ENCODE measurements at places on chromosomes 1 and 21. TPM values are rescaled to one million over a fixed set of nuclear protein-coding genes. Genes with fewer than 3 reads are reported as not detected.

DNA sequence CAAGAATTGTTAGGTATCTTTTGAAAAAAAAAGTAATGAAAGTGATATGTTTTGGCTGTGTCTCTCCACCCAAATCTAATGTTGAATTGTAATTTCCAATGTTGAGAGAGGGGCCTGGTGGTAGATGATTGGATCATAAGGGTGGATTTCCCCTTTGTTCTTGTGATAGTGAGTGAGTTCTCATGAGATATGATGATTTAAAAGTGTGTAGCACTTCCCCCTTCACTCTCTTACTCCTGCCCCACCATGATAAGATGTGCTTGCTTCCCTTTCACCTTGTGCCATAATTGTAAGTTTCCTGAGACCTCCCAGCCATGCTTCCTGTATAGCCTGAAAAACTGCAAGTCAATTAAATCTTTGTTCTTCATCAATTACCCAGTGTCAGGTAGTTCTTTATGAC lies 70.7 kb downstream of the XCL2 start:
- DNase-seq = no peak

- DNase-seq = no peak
Measured at GRCh38 chr21:46028573-46029091, 47.1 kb downstream of the COL6A1 start.

GRCh38 chr1:163596541-163597258 lies 274.9 kb downstream of the NUF2 start:
- no peak for DNase-seq

DNA sequence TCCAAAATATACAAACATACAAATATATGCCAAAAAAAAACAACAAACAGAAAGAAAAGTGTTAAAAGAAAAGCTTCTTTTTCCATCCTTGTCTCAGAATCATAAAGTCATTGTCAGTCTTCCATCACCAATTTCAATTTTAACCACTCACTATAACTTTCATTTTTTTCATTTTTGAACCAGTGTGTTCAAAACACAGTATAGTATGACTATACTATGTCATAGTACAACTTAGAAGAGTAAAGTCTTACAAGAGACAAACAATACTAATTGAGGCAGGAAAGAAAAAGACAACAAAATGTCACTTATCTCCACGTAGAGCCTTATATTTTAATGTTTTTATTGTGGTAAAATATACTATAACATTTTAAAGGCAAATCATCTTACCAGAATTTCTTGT lies 7.6 kb downstream of the NSL1 start:
- DNase-seq = no peak

DNA sequence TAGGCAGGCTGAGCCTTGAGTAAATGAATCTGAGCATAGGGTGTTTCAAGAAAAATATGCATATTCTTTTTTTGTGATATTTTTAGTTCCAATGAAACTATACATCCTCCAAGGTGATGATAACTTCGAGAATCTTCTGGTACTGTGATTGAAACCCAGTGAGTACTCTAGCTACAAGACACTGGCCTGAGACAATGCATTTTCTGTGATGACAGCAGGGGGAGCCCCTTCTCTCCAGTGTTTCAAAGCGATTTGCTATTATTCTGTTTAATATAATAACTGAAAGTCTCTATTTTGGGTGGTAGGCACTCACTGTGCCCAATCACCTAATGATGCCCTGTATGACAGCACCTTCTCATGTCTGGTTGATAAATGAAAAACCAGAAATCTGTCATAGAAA lies 12.1 kb downstream of the IRF2BP2 start:
- DNase-seq = peak; percentile 78

- no peak for DNase-seq
Measured at GRCh38 chr1:221164951-221165838, 286.0 kb downstream of the HLX start.

GRCh38 chr1:94362466-94363058 lies 55.6 kb upstream of the ABCD3 start:
- DNase-seq = no peak

DNA sequence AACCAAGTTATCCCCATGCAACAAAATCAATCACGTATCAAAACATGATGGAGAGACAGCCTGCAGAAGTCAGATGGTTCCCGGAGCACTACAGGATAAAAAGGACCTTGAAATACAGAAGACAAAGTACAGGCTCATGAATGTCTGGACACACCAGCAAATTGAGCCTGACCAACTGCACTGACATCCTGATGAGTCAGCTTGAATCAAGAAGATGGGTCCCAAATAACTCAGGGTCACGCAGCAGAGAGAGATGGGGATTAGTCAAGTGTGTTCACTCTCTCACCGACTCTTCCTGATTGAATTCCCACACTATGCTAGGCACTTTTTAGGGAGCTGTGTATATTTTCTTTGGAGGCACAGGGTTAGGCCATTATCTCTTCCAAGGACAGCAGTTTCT lies 71.1 kb upstream of the DIRAS3 start:
- DNase-seq = no peak

DNA sequence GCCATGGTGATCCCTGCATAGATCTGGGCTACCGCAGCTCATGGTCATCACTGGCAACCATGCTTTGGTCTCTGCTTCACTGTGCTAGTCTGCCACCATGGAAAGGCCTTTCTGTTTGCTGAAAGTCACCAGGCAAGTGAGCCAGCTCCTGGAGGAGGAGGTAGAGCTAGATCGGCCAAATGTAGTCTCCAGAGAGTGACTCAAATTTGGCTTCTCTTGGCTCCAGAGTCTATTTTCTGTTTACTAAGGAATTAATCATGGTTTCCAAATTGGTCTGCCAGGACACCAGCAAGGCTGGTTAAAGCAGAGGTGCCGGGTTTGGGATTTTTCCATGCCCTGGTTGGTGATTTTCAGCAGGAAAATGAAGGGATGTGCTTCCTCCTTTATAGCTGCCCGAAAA lies 52.7 kb upstream of the IVNS1ABP start:
- DNase-seq = no peak

GRCh38 chr1:235391874-235392273 lies 24.6 kb downstream of the TBCE start:
- DNase-seq = no peak

- peak; percentile 83 for DNase-seq
Measured at GRCh38 chr1:85328713-85329397, 52.4 kb upstream of the BCL10 start.

- no peak for DNase-seq
Measured at GRCh38 chr1:21579791-21580190, 70.6 kb downstream of the ALPL start.

DNA sequence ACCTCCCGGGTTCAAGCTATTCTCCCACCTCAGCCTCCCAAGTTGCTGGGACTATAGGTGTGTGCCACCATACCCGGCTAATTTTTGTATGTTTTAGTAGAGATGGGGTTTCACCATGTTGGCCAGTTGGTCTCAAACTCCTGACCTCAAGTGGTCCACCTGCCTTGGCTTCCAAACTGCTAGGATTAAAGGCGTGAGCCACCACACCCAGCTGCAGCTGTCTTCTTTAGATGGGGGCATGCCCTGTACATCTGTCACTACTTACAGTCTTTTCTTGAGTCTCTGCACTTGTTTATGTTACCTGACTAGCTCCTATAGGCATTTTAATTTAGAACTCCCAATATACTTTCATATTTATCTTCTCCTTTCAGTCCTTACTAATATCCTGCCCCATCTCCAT lies 64.2 kb downstream of the SELENOF start:
- no peak for DNase-seq

CLDN17 gene
- not detected for total RNA-seq

MAP7D1 gene
- total RNA-seq = 76.6 TPM

AIRE gene
- not detected for total RNA-seq

Data from HT-29 (cell line).